ENCODE measurements at places on chromosomes 12 and 14.

- DNase-seq: no peak
Observed at GRCh38 chr14:105074601-105075053, 9.4 kb upstream of the GPR132 start.

DNA sequence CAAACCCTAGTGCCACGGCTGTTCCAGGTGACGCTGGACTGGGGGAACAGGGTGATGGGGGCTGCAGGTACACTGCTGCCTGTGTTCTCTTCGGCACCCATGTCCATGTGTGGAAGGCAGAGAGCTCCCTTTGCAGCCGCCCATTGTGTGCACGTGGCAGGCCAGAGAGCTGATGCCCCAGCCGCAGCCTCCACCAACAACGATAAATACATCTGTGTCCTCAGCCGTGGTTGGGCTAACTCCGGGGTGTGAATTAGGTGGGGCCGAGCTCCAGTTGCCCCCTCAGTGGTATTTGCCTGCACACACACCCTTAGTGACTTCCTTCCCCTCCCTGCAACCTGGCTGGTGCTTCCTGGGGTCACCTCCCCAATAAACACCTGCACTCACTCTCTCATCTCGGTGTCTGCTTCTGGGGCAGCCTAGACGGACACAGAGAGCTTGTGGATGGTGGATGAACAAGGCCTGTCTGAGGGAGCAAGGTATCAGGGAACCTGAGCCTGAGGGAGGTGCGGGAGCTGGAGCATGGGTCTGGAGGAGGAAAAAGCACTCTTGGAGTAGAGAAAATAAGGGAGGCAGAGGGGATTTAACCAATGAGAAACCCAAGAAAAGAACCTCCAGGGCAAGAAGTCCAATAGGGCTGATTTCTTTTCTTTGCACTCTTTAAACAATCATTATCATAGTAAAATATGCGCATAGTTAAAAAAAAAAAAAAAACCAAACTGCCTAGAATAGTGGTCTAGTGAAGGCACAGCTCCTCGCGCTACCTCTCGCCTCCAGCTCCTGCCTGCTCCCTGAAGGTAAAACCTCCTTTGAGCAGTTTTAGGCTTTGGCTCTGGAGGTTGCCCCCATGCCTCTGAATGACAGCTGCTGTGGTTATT is 112.6 kb downstream of the ZNF664 start:
- no peak for DNase-seq

GRCh38 chr12:62789851-62790250 is 145.1 kb downstream of the PPM1H start:
- DNase-seq: no peak

DNA sequence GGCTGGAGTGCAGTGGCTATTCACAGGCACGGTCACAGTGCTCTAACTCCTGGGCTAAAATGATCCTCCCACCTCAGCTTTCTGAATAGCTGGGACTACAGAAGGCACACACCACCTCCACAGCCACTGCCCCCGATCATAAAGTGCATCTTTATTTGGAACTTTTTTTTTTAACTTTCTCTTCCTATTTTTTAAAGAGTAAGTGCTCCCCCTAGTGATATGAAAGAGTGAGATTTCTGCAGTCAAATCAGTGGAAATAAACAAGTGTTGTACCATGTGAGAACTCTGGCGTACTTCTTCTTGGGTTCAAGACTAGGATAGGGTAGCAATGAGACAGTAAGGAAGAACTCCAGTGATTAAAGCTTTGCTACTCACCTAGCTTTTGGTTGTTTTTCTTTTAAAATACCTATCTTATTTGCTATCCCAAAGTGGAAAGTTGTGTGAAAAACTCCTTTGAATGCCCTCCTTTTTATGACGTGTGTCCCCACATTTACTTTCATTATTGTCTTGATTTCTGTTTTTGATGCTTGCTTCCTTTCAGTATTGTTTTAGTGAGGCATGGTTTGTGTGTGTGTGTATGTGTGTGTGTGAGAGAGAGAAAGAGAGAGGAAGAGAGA is 6.6 kb downstream of the PPP4R4 start:
- peak; percentile 46 for DNase-seq

DNA sequence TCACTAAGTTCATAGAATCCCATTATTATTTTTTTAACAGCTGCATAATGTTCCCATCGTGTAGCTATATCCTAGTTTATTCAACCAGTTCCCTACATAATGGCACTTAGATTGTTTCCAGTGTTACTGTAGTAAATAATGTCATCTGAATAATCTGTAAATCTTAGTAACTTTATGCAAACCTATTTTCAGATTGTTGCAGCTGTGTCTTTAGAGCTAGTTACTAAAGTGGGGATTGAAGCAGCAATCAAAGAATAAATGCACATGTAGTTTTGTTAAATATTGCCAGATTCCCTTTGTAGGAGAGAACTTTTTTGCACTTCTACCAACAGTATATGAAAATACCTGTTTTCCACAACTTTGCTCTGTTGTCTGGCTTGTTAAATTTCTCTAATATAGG is 13.1 kb downstream of the ARID2 start:
- DNase-seq: no peak

DNA sequence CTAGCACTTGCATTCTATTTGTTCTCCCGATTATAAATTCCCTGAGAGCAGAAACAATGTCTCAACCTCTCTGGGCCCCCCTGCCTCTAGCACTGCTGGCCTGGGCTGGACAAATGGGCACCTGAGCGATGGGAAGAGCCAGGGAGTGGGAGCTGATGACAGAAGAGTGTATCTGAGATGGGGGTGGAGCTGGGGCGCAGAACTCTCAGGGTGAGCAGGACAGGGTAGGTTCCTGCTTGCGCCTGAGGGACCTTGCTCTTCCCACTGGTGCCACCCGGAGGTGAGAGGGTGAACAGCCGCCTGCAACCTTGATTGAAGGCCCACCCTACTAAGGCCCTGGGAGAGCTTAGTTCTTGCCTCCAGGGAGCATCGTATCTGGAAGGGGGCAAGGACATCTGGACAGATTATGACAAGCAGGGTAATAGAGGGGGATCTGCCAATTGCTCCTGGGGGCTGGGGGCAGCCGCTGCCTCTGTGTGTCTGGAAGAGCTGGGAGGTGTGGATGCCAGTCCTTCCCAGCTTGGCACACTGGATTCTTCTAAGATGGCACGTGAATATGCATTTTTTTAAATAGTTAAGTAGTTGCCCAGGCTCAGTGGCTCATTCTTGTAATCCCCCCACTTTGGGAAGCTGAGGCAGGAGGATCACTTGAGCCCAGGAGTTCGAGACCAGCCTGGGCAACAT is 43.0 kb upstream of the TSPAN9 start:
- peak; percentile 74 for DNase-seq

- no peak for DNase-seq
Observed at GRCh38 chr14:104290058-104290667, 151.8 kb downstream of the KIF26A start.

DNA sequence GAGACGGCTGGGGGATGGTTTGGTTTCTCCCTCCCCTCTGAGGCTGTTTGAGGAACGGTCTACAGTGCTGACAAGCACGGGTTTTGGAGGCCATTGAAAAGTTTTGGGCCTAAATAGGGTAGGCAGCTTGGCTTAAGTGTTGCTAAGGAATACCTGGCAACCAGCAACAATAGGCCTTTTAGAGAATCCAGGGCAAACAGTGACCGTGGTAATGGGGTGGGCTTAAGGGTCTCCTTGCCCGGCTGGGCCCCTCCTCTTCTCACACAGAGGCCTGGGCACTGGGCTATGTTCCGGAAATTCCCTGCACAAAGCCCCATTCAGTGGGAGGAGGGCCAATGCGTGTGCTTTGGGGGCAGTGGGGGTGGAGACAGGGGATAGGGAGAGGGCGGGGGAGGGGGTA is 55.4 kb downstream of the ASCL1 start:
- no peak for DNase-seq

- DNase-seq: no peak
Observed at GRCh38 chr14:104519721-104520120, 59.8 kb upstream of the C14orf180 start.

DNA sequence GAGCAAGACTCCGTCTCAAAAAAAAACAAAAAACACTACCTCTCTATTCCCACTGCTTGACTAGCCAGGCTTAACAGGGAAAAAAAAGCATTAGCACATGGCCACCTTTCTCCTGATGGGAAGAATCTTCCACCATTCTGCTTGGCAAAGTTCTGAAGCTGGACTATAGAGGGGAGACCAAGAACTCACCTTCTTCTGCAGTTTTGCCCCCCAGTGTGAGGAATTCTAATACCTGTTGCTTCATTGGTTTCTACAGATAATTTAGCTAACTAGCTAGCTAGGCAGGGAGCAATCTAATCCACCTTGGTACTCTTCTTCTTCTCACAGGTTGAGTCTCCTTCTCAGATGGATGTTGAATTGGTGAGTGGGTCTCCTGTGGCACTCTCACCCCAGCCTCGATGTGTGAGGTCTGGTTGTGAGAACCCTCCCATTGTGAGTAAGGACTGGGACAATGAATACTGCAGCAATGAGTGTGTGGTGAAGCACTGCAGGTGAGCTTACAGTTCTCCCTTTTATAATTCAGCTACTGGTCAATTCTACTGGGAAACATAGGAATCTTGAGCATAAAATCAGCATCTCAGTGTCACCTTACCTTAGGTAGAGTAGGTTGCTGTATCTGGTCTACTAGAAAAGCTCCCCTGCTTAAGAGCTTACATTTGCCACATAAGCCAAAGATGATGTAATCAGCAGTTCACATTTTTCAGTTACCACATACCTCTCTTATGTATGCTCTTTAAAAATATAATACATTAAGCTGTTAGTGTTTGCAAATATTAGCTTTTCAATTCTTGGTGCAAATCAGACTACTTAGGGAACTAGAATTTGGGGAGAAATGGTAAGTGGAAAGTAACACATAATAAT is 16.0 kb downstream of the METTL3 start:
- DNase-seq: no peak

DNA sequence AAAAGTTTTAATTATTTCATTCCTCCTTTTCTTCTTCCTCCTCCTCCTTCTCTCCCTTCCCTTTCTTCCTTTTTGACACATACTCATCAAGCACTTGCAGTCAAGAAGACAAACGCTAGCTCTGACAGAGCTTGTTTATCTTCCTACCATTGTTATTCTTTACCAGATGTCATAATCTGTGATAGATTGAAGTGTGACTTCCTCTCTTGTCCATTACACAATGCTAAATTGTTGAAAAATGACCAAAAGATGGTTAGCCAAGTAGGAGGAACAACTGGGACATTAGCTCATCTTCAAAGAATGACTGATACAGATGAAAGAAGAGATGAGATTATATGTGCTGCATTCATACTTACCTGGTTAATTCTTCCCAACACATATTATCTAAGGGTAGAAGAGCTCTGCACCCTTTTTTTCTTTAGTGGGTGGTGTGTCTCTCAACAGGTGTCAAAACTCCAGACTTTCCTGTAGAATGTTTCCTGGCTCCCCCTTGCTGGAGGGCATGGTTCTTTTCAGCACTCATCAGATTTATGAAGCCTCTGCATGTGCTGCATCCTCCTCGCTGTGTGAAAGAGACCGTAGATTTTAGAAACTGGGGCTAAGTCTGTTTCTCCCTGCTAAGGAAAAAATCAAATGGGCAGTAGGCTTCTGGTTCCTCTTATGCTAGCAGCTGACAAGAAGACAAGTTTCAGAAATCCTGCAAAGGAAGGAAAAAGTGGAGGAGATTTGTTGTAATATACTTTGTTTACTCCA is 147.1 kb downstream of the TMX1 start:
- DNase-seq: peak; percentile 55

- DNase-seq: no peak
Observed at GRCh38 chr12:47938594-47938993, 24.8 kb upstream of the TMEM106C start.

- DNase-seq: peak; percentile 89
Observed at GRCh38 chr14:94129111-94129757, at the start of gene IFI27L2. Gene IFI27L2, minus strand, starts transcription at chr14:94129604. Its CDS starts 40 bp downstream, at chr14:94129564.

- DNase-seq: peak; percentile 29
Observed at GRCh38 chr14:92719890-92720323, 28.5 kb downstream of the LGMN start.

- no peak for DNase-seq
Observed at GRCh38 chr12:53443955-53444354, 2.4 kb downstream of the PRR13 start.

- DNase-seq: no peak
Observed at GRCh38 chr12:119314290-119314689, 20.2 kb upstream of the CCDC60 start.

GRCh38 chr12:68509242-68509641 is 101.5 kb upstream of the RAP1B start:
- no peak for DNase-seq

GRCh38 chr12:132354211-132354981 is 25.0 kb upstream of the GALNT9 start:
- DNase-seq: no peak

DNA sequence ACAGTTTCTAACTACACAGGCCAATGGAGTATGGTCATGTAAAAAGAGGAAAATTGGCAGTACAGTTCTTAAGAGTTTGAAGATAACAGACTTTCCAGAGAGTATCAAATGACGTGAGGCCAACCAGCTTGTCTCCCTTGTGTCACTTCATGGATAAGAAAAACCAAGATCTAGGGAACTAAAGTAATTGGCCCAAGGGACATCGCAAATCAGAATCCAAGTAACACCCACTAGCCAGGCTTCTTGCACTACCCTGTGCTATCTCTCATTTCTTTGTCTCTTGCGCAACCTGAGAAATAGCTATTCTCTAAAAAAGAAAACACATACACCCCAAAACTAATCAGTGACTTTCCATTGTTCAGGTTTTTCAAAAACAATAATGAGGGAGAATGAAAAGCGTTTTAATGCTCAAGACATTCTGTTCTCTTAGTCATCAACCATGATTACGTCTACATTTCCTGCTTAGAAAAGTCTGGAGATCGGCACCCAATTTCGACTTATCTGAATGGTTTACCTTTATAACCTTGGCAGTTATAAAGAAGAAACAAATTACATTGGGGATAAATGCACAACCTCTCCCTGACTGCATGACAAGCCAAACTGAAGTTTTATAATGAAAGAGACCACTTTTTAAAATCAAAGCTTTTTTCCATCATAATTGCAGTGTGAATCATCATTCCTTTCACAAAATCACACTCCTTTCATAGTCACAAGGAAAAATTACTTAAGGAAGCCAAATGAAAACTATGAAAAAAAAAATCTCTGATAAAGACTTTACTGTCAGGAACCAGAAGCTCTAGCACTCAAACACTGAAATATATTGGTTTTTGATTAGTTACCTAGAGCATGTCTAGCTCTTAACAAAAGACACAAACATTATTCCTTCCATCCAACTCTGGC is 42.1 kb downstream of the TMTC1 start:
- no peak for DNase-seq

- peak; percentile 77 for DNase-seq
Observed at GRCh38 chr14:63039866-63040265, 5.4 kb downstream of the KCNH5 start.

- DNase-seq: no peak
Observed at GRCh38 chr12:52022841-52023181, 16.1 kb downstream of the TAMALIN start.

All from umbilical cord (tissue), 2 donors.